ENCODE measurements at places on chromosomes 12 and 14.

DNA sequence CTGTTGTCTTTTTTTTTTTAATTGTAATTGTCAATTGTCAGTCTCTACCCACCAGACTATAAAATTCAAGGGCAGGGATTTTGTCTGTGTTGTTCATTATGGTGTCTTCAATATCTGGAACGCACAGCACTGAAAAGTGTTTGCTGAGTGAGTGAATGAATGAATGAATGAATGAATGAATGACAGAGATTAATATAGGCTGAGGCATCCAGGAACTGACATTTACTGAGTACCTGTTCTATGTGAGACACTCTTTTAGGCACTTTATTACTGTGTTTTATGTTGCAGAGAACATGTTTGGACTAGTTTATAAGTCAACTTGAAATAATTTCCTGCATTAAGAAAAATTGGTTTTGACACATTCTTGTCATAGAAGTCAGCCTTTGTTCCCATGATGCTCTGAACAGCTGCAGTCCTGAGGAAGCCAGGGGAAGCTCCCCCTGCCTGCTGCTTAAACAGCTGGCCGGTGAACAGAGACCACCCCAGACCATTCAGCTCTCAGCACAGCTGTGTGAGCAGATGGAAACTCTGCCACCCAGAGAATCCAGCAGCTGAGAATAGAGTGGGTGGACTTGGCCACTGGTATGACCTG is 160.7 kb upstream of the CCND2 start:
- DNase-seq = no peak

DNA sequence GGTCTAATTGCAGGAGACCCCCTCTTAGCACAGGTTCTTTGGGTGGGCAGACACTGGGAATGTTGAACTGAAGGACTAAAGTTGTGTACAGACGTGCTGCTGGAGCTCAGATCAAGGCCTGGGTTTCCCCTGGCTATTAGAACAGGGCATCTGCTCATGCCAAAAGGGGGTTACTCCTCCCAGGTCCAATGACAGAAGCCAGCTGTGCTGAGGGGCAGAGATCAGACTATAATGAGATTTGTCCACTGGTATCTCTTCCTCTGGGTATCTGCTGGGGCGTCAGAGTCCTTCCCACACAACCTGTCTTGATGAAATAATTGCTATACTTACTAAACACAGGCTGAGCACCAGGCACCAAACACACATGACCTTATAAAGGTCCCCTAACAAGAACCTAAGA is 42.6 kb downstream of the LTBP2 start:
- DNase-seq = no peak

- DNase-seq = peak; percentile 73
Observed at GRCh38 chr14:24093901-24094840, at the start of gene PCK2. PCK2 (plus strand) TSS chr14:24094311; CDS start chr14:24094406, 95 bp downstream.

DNA sequence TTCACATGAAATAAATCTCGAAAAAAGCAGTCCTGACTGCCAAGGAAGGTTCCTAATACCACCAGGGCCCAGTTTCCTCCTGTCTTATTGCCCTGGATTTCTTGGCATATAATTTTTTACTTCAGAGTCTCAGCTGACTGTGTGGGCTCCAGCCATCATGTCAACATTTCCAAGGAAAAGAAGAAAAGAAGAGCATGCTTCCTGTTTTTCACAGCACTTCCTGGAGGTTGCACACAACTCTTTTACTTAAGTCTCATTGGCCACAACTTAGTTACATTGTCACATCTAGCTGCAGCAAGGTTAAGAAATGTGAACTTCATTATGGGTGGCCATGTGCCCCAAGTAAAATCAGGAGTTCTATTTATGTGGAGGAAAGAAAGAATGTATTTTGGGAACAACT is 24.3 kb downstream of the DACT1 start:
- peak; percentile 27 for DNase-seq

DNA sequence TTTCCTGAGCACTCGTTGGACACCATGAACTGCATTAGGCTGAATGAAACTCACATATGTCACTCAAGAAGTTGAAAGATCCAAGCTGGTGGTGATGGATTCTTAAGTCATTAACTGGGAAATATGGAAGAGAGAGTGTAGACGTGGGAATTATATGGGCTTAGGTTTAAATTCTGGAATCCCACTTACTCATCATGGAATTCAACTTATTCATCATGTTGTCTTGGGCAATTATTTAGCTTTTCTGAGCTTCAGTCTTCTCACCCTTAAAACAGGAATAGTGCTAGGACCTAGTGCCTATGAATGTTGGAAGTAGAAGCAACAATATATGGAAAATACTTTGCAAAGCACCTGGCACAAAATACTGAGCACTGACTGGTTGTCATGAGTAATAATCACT is 292.4 kb upstream of the TBX3 start:
- DNase-seq = no peak

GRCh38 chr14:89428173-89428523 is 11.1 kb upstream of the FOXN3 start:
- no peak for DNase-seq

DNA sequence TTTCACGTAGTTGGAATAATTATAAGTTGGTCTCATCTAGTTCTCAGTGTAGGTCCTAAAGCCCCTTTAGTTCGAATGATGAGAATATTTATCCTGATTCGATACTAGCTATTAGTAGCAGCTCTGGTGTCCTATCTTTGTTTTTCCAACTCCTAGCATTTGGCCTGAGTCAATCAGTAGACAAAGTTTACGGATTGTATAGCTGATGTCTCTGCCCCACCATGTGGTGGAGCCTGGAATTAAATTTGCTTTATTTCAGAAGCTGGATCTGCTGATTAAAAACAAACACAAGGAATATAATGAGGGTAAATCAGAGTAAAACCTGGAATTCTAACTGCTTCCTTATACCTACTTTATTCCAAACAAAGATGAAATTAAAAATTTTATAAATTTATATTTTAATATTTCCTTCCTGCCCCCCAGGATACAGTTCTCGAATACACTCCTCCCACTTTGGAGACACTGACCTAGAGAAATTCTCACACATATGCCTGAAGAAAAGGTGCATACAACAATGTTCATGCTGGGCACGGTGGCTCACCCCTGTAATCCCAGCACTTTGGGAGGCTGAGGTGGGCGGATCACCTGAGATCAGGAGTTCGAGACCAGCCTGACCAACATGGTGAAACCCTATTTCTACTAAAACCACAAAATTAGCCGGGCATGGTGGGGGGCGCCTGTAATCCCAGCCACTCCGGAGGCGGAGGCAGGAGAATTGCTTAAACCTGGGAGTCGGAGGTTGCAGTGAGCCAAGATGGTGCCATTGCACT is 7.6 kb upstream of the BRMS1L start:
- DNase-seq = peak; percentile 32

- DNase-seq = no peak
Observed at GRCh38 chr12:3622822-3623690, 129.9 kb downstream of the CRACR2A start.

DNA sequence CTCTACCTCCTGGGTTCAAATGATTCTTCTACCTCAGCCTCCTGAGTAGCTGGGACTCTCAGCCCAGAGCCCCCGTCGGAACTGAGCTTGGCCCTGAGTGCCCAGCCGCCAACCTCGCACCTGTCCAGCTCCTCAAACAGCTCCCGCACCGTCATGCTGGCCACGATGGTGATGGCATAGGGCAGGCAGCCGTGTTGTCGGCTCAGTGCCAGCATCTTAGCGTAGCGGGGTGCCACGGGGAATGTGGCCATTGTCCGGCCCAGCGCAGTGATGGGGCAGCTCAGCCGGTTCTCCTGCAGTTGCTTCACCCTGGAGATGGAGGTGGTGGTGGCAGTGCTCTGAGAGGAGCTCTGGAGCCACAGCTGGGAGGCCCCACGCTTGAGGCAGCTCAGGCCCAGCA is 32.4 kb downstream of the DHX37 start:
- no peak for DNase-seq

GRCh38 chr12:91423693-91424050 is 241.1 kb upstream of the DCN start:
- no peak for DNase-seq

GRCh38 chr12:110565894-110566871 is 16.9 kb downstream of the PPTC7 start:
- no peak for DNase-seq

- no peak for DNase-seq
Observed at GRCh38 chr12:60494244-60494643, 898.4 kb downstream of the SLC16A7 start.

DNA sequence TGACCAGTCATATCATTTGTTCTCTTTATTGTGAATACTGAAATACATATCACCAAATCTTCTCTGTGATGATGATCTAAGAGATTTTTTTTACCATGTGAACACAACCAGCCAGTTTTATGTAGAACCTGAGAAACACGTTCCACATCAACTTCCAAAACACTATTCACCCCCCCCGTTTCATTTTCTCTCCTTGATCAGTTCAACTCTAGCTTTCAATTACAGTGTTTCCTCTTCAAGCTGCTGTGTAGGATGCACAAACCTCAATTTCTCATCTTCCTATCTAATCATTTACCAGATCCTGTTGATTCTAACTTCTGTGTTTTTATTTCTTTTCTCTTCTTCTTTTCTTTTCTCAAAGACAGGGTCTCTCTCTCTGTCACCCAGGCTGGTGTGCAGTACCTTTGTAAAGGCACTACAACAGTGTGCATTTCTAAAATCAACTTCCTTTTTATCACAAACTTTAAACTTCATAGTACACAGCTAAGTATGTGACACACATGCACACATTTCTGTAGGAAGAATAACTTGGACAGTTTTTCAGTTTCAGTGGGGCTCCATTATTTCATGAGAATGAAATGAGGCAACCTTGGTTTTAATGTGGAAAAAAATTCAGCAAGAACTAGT is 149.9 kb upstream of the FBXO33 start:
- peak; percentile 6 for DNase-seq

DNA sequence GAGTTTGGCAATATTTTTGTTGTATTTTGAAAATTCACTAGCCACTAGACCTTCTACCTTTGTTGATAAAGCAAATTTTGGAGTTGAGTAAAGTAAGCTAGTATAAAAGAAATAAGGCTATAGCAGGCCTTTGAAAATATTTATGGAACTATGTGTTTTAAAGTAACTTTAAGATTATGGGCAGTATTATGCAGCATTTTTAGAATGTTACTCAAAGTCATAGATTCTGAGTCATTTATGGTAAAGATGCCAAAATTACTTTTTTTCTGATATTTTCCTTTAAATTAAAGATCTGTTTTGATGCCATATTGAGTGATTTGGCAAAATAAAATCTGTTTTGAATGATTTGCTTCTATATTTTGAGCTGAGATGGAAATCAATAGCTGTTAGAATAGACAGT is 57.2 kb downstream of the SYNE2 start:
- DNase-seq = no peak

DNA sequence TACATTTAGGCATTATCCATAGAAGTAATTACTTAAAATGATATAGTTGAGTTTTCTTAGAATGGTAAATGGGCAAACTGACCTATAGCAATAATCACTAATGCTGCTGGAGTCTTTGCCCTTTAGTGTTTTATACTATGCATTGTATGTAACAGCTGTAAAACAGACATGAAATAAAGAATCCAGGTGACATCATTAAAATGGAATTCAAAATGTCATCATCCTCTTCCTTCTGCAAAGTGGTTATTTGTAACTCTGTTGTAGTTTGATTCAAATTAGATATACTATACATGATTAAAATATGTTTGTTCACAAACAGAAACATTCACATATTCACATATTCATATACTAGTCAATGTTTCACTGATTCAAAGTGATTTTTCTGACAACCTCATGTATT is 598.8 kb downstream of the SLC16A7 start:
- no peak for DNase-seq

DNA sequence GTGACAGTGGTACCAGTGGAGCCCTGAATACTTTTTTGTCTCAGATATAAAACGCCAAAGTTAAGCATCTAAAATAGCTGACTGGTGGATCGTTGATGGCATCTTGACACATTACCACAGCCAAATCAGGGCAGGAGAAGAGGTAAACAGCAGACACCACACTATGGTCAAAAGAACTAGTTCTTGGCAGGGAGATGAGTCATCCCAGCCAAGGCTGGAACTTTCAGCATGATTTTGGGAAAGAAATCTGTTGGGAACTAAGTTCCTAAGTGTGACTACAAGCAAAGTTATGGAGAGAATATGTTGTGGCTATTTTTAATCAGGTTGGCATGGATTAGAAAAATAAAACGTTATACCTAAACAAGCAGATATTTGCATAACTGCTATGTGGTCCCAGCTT is 36.9 kb downstream of the LGR5 start:
- no peak for DNase-seq

GRCh38 chr12:128381541-128381940 is 114.6 kb downstream of the TMEM132C start:
- no peak for DNase-seq

GRCh38 chr12:62005615-62006014 is 254.6 kb upstream of the USP15 start:
- no peak for DNase-seq

DNA sequence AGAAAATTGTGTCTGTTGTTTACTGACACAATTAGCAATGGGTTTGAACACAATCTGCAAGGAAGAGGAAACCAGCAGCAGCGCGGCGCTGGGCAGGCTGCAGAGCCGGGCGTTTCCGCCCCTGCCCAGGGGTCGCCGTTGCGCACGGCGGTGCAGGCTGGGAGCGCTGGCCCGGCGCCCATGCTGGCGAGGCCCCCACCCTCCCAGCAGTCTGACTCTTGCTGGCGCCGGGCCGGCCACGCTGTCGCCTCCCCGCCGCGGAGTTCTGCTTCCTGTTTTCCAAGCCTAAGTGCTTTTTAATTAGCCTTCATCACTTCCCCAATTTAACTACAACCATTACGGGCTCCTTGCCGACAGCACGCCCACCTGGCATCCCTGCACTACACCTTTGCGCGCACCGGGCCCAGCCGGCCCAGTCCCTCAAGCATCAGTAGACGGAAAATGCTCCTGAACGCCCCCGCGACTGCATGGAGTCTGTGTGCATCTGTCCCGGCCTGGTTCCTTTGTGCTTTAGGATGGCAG is 212.1 kb downstream of the GXYLT1 start:
- peak; percentile 56 for DNase-seq

- no peak for DNase-seq
Observed at GRCh38 chr14:40218282-40218941, 786.2 kb upstream of the FBXO33 start.

- no peak for DNase-seq
Observed at GRCh38 chr14:34460841-34461240, 1.2 kb downstream of the SPTSSA start.

DNA sequence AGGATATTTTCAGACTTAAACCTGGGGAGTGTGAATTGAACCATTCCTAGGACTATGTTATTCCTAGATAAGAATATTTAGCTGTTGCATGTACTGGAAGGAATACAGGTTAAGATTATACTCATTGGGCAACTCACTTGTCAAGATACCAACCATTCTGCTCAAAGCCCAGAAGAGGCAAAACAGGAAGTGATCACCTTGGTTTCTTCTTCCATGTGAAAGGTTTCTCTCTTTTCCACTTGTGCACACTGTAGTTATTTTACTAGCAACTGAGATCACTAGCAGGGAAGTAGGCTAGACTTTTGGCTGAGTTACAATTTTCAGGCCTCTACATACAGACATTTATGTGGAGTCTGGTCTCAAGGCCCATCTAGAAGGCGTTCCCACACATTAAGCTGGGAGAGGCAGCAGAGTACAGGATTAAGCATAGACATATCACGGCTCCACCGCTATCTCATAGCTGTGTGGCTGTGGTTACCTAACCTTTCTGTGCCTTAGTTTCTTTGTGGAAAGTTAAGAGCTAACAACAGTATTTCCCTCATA is 83.9 kb upstream of the FERMT2 start:
- DNase-seq = no peak
